ENCODE measurements at places on chromosomes 3 and 15. TPM values are rescaled to one million over a fixed set of nuclear protein-coding genes. Genes with fewer than 3 reads are reported as not detected.

DNA sequence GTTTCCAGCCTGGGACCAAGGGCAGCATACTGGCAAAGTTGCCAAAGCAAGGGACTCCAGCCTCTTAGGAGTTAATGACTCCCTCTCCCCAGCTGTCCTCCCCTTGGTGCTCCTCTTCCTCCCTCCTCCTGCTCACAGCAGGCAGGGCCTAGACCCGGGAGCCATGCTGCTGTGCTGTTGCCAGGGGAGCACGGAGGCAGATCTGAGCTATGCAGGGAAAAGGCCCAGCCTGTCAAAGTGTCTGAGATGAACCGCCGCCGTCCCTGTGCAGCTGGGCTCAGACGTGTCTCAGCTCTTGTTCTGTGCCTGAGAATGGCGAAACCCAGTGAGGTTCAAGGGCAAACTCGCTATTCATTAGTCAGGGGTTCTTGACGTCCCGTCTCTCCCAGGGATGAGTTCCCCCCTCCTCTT is 60.8 kb upstream of the POLG start:
- DNase-seq = no peak

- no peak for DNase-seq
These were observed 220.3 kb upstream of the STT3B start for GRCh38 chr3:31312400-31312799.

The DNAH12 gene
- 0.29 TPM for total RNA-seq

- DNase-seq = no peak
These were observed 15.3 kb upstream of the MINAR1 start for GRCh38 chr15:79416876-79417275.

DNA sequence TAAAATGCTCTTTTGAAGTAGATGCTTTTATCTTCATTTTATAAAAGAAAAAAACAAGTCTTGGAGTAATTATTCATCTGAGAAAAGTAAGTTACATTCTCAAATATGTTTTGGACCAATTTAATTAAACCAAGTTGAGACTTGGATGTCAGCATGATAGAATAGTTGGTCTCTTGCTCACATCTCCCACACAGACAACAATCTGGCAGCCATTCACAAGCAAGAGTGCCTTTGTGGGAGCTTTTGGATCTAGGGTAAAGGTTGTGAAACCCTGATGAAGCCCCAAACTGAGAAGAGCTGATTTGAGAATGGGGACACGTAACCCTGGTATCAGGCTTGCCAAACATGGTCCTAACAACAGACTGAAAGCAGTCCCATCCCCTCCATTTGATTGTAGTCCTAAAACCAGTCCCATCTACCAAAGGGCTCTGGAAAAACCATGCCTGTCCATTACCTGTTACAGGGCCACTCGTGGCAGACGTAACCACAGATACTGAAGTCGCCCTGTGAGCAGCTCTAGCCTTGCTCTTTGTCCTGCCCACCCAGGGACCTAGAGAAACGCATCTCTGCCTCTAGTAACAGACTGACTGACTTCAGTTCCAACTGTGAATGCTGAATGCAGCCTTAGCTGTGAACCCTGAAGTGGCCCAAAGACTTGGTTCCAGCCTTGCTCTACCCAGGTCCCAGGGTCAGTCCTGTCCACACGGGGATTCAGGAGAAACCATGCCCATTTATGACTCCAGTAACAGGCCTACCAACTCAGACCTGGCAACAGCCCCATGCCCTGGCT is 145.5 kb upstream of the SYNPR start:
- DNase-seq = no peak

- DNase-seq = no peak
These were observed 170.8 kb downstream of the IGSF11 start for GRCh38 chr3:118863731-118864322.

The ERICH6 gene
- total RNA-seq = not detected

DNA sequence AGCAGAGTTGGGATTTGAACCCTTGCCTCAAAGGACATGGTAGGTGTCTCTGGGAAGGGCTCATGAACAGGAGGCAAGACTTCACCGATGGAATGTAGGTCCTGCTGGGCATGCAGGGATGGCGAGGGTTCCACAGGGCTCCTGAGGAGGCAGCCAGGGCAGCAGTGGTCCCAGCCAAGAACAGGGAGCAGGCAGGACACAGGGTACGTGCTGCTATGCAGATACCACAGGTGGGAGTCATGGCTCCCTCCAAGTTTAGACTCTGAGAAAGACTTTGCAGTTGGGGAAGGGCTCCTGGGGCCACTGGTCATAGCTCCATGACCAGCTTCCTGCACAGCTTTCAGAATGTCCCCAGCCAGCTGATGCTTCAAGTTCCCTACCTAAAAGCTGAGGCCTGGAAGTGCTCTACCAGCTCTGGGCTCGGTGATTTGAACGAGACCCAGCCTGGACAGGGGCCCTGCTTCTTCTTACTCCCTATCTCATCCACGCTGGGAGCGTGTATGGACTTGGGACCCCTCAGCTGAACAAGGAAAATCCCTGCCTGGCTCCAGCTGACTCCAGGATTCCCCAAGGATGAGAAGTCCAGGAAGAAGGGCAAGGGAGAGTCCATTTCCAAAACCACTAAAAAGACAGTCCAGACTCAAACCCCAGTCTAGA is 747 bp downstream of the MYL3 start:
- DNase-seq = no peak
